ENCODE measurements at places on chromosomes 5 and 9. TPM values are rescaled to one million over a fixed set of nuclear protein-coding genes. Genes with fewer than 3 reads are reported as not detected.
A peak's percentile ranks its signal among the peaks of the same experiment; 100 is the strongest.

Gene TRIM7
- total RNA-seq = 15.6 TPM

Gene TAS2R1
- total RNA-seq = not detected

Gene NR5A1
- total RNA-seq = not detected

Gene ACTBL2
- 0.30 TPM for total RNA-seq

Gene OR2K2
- not detected for total RNA-seq

Gene FOXD4L6
- not detected for total RNA-seq

Gene TNFSF15
- total RNA-seq = 0.42 TPM

Gene HTR1A
- not detected for total RNA-seq

Gene PURA
- total RNA-seq = 15.8 TPM

Gene SNCB
- not detected for total RNA-seq

Gene GLRA1
- not detected for total RNA-seq

Gene GBA2
- total RNA-seq = 32.7 TPM

Gene CAPSL
- not detected for total RNA-seq

Gene PCDHGA3
- total RNA-seq = not detected

DNA sequence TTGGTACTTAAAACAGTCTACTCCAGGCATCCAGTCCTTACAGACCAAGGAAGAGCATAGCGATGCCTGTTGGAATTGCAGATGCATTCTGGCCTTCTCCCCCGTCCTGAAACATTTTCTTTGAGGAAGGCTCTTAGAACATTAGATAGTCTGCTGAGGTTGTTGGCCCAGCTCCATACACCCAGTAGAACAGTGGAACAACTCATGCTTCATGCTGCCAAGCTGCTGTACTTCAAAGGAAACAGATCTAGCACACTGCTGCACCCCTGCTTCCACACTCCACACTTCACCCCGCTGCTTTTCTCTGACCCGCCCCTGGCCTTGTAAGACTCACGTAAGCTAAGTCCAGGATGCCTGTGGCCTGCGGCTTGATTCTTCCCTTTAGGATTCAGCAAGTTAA lies 33.4 kb upstream of the NCS1 start:
- DNase-seq = peak; percentile 89

DNA sequence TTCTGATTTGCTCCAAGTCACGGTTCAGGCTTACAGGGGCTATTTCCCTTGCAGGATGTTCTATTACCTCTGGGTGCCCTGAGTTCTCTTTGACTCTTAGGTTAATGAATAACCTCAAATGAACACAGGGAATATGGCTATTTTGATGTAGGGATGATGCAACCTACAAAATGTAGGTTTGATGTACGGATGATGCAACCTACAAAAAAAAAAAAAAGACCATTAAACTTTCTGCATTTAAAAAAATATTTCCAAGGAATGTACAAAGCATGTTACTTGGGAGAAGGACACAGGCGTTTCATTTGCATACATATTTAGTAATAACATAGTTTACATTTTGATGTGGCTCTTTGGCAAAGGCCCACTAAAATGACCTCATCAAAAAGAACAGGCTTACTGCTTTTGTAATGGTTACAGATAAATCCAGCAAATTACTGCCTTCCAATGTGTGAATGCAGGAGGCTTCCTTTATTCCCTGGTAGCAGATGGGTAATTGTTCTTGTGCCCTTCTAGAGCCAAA lies 36.3 kb downstream of the ZNF474 start:
- no peak for DNase-seq

GRCh38 chr5:103502662-103503061 lies 59.9 kb downstream of the NUDT12 start:
- DNase-seq = no peak

DNA sequence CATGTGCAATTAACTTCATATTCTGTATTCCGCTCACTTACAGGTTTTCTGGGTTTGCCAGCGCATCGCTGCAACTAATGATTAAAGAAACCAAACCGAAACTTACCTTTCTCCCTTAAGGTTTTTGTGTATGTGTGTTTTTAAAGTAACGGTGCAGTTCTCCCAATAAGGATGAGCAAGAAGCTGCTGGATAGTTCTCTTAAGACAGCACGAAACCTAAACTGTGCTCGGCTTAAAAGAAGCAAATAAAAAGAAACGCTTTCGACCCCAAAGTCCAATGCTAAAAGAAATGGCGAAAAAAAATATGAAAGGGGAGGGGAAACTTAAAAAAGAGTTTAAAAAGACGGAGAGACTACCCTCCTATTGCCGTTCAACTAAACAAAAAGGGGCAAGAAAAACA lies 340 bp downstream of the ELAVL2 start:
- no peak for DNase-seq

- no peak for DNase-seq
Measured at GRCh38 chr9:81879501-81879916, 48.7 kb upstream of the SPATA31D4 start.

- peak; percentile 4 for DNase-seq
Measured at GRCh38 chr5:57900381-57900944, 417.9 kb upstream of the ACTBL2 start.

- no peak for DNase-seq
Measured at GRCh38 chr9:92528522-92528849, 7.3 kb downstream of the ECM2 start.

- DNase-seq = no peak
Measured at GRCh38 chr5:123943151-123943550, 431.2 kb downstream of the CSNK1G3 start.

DNA sequence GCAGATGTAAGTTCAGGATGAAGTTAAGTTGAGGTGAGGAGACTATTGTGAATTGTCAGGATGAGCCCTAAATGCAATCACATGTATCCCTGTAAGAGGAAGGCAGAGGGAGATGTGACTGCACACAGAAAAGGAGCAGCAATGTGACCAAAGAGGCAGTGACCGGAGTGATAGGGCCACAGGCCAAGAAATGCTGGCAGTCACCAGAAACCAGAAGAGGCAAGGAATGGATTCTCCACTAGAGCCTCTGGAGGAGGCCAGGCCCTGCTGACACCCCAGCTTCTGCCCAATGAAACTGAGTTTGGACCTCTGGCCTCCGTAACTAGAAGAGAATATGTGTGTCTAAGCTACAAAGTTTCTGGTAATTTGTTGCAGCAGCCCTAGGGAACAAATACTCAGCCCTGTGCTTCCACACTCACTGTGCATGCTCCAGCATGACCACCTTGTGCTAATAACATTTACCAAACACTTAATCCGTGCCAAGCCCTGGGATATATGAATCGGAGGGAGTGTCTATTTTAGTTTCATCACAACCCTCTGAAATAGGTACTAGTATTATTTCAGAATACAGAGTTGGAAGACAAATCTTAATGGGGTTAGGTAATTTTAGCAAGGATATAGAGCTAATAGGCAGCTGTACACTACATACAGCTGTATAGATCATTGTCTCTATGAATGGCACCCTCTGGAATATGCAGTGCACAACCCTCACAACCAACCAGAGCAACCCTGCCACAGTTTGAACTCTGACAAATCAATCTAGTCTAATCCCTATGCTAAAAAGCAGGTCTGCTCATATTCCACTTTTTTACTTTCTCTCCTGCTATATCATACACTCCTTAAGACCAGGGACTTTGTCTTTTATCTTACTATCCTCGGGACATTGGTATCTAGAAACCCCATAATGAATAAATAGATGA lies 7.8 kb upstream of the GPX8 start:
- DNase-seq = peak; percentile 58

DNA sequence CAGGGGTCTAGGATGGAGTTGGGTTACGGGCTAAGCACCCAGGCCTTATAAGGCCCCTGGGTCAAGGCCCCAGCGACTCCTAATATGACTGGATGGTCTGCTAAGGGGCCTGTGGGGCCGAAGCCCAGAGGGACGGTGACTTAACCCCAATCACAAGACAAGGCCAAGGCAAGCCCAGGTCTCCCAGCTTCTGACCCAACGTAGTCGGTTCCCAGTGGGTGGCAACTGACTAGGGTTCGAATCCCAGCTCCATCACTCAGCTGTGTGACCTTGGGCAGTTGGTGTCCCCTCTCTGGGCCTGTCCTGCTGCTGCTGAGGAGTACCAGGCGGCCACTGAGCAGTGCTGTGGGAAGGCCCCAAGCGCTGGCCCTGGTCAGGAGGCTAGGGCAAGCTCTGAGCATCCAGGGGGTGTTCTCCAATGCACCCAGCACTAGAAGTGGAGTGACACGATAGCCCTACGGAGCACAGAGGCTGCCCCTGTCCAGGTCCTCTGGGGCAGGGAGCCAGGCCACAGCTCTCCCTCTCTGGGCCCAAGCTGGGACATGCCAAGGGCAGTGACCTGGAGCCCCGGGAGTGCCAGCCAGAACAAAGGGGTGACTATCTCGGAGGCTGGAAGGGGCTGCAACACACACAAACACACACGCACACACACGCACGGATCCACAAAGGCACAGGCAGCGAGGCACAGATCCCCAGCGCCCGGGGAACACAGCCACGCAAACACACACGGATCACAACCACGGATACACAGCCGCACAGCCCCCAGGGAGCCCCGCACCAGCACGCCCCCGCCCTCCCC lies 512 bp downstream of the AK1 start:
- DNase-seq = peak; percentile 32

- DNase-seq = no peak
Measured at GRCh38 chr5:157371655-157372471, 88.2 kb upstream of the NIPAL4 start.

- no peak for DNase-seq
Measured at GRCh38 chr9:71273613-71274012, 152.2 kb upstream of the TRPM3 start.

DNA sequence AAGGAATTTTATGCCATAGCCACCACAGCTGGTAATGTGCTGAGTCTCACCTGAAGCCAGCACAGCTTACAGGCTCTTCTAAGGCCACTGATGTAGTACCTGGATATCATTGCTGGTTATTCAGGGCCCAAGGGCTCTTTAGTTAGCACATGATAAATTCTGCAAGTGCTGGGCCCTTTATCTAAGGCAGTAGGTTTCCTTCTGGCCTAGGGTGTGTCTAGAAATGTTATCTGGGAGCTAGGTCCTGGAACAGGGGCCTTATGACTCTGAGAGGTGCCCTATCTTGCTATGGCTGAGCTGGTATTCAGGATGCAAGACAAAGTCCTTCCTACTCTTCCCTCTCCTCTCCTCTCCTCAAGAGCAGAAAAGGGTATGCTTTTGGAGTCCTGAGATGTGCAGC lies 1424.5 kb upstream of the NUDT12 start:
- no peak for DNase-seq

DNA sequence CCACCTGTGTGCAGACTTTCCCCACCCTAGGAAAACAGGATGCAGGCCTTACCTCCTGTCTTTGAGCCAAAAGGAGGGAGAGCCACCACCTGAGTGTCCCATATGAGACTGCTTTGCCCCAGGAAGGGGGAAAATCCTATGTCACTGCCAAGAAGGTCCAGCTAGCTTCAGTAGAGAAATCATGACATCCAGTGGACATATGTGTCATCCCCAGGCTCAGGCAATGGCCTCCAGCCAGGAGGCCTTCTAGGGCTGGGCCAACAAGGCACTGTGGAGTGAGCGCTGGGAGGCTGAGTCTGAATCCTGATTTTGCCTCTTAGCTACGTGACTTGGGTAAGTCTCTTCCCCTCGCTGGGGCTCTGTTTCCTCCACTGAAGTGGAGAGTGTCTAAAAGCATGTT lies 60.2 kb downstream of the SMIM23 start:
- peak; percentile 55 for DNase-seq

- DNase-seq = no peak
Measured at GRCh38 chr5:33937017-33937706, 976 bp downstream of the RXFP3 start.

GRCh38 chr5:179623906-179624741 lies 653 bp upstream of the HNRNPH1 start:
- peak; percentile 93 for DNase-seq

DNA sequence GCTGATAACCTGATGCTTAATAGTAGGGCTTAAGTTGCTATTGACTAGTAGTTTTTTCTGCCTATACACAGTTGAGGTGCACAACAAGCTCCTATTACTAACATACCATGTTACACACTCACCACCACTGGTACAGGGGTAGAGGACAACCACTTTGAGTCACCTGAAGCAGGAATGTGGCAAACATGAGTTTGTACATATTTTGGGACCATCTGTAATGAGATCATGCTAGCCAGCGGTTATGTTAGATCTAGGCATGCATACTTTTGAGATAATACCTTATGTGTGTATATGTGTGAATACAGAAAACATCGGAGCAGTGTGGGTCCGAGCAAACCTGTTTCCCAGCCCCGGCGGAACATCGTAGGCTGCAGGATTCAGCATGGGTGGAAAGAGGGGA lies 72.8 kb upstream of the NXNL2 start:
- no peak for DNase-seq

GRCh38 chr5:65034813-65035209 lies 266.1 kb downstream of the CWC27 start:
- no peak for DNase-seq

GRCh38 chr9:125412166-125412565 lies 150.5 kb downstream of the GAPVD1 start:
- no peak for DNase-seq

GRCh38 chr9:125744616-125745015 lies 2.6 kb upstream of the PBX3 start:
- DNase-seq = peak; percentile 29

DNA sequence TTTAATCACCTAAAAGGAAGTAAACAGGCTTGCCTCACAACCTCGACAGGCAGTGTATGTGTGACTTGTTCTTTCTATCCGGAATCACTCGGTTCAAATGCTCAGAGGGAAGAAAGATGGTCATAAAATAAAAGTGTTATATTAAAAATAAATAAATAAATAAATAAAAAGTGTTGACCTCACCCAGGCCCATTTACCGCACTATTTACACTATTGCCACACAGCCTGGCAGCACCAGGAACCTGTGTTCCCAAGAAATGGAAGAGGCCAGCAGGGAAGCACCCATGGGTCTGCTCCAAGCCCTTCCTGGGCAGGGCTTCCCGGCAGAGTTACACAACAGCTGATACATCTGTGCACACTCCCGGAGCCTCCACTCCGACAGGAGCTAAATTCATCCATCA lies 127.9 kb downstream of the EFNA5 start:
- peak; percentile 85 for DNase-seq

GRCh38 chr9:70060148-70060882 lies 16.7 kb downstream of the MAMDC2 start:
- no peak for DNase-seq

- DNase-seq = no peak
Measured at GRCh38 chr9:38007016-38007415, 62.0 kb downstream of the SHB start.

DNA sequence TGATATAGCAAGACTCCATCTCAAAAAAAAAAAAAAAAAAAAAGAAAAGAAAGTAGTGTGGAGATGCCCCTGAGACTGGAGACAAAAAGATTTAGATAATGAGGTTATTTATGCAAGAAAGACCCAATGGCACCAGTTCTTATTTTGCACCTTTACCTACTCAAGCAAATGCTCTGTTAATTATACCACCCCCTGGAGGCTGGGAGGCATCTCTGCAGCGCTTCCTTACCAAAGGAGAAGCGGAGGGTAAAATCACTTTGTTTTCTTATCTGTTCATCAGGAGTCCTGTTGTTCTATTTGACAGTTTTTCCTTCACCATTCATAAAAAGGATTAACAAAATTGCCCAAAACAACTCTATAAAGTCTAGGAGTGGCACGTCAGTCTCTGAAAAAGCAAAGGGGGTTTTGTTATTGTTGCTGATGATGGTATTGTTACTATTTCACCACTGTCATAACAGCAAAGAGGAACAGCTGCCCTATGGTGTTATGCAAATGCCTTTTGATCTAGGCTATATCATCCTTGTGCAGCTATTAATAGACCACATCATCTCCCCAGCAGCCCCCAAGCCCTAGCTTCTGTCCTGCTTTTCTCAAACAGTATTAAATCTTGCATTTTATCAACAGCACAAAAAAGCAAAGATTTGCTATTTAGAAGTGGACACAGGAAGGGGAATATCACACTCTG lies 174.0 kb downstream of the PALM2AKAP2 start:
- no peak for DNase-seq

- DNase-seq = peak; percentile 14
Measured at GRCh38 chr5:68652534-68652965, 437.0 kb downstream of the PIK3R1 start.
